ENCODE measurements at places on chromosomes 7 and 10.

- DNase-seq: no peak
Observed at GRCh38 chr10:52011118-52011517, 303.0 kb upstream of the DKK1 start.

DNA sequence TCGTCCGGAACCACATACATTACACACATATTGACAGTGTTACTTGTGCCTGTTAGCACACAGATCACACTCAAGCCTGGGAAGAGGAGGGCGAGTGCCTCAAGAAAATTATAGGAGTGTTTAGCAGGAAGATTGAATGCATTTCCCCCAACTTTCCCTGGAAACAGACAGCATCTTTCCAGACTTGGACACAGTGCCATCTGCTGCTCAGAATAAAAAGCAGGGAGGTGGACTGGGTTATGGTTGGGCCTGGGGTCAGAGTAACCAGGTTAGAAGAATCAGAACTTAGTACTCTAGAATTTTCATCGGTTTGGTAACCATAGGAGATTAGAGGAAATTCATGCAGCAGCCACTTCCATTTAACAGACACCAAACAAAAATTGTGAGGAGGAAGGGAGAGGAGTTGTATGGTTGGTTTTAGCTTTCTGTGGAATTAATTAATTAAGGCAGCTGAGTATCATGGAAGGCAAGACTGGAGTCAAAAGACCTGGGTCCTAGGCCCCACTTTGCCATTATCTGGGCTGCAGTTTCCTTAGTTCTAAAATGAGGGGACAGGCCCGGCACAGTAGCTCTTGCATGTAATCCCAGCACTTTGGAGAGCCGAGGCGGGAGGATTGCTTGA, 43.4 kb upstream of the OPTN start:
- no peak for DNase-seq

- no peak for DNase-seq
Observed at GRCh38 chr10:33537066-33537465, 202.6 kb upstream of the NRP1 start.

DNA sequence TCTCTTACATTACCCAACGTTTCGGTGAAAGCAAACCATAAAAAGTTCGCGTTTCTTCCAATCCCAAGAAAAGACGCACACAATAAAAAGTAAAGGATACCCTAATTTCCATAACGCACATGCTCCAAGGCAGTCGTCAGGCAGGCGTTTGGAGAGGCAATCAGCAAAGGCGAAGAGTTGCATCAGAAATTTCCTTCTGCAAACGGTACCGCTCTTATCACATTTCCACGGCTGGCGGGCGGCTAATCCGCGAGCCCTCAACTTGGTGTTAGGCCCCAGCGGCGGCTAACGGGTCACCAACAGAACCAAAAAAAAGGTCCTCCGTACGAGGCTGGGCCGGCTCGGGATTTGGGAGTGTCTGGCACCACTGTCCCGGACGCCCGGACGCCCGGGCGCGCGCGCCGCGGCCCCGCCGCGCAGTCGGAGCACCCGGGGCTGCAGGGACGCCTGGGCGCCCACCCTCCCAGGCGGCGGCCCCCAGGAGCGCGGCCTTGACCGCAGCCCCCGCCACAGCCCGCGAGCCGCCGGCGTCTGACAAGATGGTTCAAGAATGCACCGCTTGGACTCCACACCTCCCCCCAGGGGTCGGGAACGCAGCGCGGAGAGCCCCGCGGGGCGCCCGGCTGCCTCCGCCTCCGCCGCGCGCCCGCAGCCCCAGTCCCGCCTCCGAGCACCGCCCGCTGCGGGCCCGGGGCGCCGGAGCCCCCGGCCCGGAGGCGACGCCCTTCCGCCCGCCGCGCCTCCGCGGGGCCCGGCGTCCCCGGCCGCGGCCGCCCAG, 9.8 kb upstream of the GRB10 start:
- DNase-seq: no peak

GRCh38 chr10:129604333-129605032, 137.4 kb downstream of the MGMT start:
- DNase-seq: no peak

DNA sequence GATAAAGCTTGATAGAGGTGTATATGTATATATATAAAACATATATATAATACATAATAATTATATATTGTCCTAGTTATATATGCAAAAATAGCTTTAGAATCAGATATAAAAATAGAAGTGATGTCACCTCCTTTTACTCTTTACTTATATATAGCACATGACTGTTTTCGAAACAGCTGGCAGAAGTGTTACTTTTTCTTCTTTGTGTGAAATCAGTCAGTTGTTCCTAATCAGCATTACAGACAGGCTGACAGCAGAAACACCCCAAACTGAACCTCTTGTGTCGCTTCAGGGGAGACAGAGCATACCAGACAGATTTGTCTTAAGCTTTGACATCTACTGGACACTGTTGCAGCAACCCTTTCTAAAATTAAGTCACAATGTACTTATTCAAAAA, 684.9 kb upstream of the CELF2 start:
- DNase-seq: no peak

DNA sequence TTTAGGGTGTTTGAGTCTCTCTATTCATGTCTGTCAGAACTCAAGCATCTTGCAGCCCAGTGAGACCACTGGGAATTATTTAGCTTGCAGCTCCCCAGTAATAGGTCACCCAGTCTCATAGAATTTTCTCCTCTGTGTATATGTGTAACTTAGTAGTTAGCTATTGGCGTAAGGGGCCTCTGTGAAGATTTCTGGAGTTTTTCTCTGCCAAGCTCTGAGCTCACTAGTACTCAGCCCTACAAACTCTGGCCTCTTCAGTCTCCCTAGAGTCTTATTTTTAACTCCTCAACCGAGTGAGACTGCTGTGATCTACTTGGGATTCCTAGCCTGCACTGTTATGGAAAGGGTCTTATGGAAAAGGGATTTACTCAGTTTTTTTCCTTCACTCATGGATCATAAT, 90.2 kb downstream of the PPP1R9A start:
- DNase-seq: no peak

GRCh38 chr10:112343056-112343806, 30.7 kb upstream of the ACSL5 start:
- DNase-seq: no peak

GRCh38 chr7:17005271-17005670, 123.5 kb upstream of the AGR3 start:
- no peak for DNase-seq

DNA sequence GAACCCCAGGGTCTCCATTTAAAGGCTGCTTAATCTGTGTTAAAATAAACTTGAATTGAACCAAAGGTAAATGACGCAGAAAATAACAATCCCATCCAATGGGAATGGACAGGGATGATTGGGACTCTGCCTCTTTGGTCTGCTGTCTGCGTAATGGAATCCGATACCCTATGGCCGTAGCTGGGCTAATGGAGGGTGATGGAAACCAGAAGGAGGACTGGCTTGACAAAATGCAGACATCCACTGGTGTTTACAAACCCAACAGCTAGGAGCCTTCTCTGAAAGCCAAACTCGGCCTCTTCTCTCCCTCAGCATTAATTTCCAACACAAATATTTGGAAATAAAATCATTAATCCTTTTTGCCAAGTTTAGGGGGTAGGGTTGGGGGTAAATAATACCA, 162.2 kb upstream of the CHST15 start:
- no peak for DNase-seq

GRCh38 chr7:91655656-91656055, 224.8 kb downstream of the MTERF1 start:
- no peak for DNase-seq

- no peak for DNase-seq
Observed at GRCh38 chr7:57407125-57407524, 42.9 kb upstream of the ZNF716 start.

DNA sequence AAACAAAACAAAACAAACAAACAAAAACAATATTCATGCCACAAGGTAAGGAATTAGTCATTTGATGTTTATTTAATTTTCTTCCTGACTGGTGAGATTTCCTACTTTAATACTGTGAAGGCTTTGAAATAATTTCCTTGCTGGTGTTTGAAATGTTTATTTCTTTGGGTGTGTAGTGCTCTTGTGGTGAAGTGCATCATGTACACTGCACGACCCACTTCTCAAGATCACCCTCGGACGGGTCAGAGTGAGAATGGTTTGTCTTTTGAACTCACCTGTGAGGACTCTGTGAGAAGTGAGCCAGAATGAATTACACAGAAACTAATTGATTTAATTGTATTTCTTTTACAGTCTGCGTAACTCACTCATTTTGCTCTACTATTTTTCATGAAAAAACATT, 1211.5 kb downstream of the SORCS1 start:
- DNase-seq: no peak

GRCh38 chr7:88522771-88523293, 216.1 kb upstream of the STEAP4 start:
- DNase-seq: no peak

DNA sequence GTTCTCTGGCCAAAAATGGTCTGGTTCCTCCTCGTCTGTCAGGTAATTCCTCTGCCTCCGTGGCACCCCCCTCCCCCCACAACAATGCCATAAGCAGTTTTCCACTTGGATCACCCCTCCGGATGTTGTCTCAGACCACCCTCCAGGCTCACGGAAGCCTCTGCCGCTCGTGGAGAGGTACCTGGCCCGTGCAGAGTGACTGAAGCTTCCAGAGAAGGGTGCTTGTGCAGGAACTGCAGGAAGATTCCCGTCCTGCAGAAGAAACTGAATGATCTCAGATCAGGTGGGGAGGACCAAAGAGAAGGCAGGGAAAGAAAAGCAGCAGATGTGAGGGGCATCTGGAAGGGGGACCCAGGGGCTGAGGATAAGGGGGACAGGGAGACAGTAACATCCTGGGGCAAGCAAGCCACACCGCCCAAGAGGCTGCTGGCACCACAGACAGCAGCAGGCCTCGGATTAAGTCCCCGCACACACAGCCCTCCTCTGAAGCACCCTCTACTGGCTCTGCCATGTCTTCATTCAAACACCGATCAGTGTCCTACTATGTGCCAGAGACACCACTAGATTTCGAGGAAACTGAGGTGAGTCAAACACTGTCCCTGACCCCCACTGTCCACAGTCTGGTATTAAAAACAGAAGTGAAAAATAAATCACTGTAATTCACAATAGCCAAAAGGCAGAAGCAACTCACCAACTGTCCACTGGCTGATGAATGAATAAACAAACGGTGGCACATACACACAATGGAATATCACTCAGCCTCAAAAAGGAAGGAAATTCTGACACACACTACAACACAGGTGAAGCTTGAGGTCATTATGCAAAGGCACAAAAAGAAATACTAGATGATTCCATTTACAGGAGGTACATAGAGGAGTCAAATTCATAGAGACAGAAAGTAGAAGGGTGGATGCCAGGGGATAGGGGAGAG, 26.4 kb downstream of the KIAA1549 start:
- DNase-seq: no peak

GRCh38 chr10:62584731-62585130, 210.6 kb downstream of the ZNF365 start:
- DNase-seq: no peak

GRCh38 chr7:26169271-26169670, 17.3 kb downstream of the NFE2L3 start:
- no peak for DNase-seq

DNA sequence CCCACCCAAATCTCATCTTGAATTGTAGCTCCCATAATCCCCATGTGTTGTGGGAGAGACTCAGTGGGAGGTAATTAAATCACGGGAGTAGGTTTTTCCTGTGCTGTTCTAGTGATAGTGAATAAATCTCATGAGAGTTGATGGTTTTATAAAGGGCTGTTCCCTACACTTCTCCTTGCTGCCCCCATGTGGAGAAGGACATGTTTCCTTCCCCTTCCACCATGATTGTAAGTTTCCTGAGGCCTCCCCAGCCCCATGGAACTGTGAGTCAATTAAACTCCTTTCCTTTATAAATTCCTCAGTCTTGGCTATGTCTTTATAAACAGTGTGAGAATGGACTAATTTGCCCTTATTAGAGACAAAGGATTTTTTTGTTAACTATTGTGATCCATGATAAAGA, 48.5 kb upstream of the MKX start:
- no peak for DNase-seq

GRCh38 chr10:26025523-26025922, 91.5 kb downstream of the MYO3A start:
- DNase-seq: no peak

DNA sequence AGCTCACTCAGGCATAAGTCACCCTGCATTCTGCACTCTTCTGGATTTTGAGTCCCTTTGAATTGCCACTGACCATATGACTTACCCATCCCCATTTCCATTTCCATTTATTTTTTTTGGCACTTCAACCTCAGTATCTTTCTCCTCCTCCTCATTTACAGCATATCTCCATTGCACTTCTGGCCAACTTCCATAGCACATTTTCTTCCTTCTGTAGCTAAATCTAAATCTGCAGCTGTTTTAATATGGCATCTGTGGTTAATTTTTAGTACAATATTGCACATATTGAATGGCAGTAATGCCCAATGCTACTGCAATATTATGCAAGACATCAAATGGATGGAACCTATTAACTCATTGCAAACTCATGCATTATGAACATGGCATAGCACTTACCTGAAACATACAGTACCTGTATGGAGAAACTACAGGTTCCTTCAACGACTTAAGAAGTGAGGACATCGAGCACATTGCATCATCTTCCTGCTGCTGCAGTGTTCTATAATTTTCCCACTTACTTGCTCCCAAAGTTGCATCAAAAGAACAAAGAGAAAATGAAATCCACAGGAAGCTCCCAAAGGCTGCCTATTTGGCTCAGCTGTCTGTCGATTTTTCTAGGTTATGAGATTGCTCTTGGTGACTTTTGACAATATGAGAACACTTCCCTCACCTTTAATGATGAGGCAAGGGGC, 55.7 kb downstream of the LRRTM3 start:
- no peak for DNase-seq

GRCh38 chr7:78253850-78254725, 455.5 kb downstream of the PHTF2 start:
- DNase-seq: no peak

DNA sequence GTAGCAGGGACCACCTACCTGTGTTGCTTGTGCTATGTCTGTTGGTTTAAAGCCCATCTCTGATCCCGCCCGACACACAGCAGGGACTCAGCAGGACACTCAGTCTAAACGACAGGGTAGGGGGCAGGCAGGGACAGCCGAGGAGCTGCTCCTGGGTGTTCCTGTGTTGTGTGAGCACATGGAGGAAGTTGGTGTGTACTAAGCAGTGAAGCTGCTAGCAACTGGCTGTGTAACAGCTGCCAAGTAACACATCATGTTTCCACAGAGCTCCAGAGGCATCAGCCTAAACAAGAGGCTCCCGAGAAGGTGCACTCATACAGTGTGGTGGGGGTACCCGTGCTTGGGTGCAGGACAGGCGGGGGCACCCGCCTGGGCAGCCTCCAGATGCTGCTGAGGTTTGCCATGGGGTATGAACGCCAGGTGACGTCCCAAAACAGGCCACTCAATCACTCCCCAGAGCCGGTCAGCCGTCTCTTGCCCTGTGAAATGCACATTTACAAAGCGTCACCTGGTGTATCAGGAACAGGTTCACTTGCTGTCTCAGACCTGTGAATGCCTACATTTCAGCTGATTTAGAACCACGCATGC, 59.6 kb downstream of the PTPRN2 start:
- no peak for DNase-seq

GRCh38 chr7:107951896-107952295, 51.1 kb downstream of the LAMB1 start:
- no peak for DNase-seq

- no peak for DNase-seq
Observed at GRCh38 chr7:140267381-140268226, 90.8 kb upstream of the KDM7A start.

Measured in stimulated activated CD8-positive, alpha-beta memory T cell treated with anti-CD3 and anti-CD28 coated beads, Interleukin-2, amount 100 ng/mL, for 1 hour (primary cell).